ENCODE measurements at places on chromosomes 3 and 15.

DNA sequence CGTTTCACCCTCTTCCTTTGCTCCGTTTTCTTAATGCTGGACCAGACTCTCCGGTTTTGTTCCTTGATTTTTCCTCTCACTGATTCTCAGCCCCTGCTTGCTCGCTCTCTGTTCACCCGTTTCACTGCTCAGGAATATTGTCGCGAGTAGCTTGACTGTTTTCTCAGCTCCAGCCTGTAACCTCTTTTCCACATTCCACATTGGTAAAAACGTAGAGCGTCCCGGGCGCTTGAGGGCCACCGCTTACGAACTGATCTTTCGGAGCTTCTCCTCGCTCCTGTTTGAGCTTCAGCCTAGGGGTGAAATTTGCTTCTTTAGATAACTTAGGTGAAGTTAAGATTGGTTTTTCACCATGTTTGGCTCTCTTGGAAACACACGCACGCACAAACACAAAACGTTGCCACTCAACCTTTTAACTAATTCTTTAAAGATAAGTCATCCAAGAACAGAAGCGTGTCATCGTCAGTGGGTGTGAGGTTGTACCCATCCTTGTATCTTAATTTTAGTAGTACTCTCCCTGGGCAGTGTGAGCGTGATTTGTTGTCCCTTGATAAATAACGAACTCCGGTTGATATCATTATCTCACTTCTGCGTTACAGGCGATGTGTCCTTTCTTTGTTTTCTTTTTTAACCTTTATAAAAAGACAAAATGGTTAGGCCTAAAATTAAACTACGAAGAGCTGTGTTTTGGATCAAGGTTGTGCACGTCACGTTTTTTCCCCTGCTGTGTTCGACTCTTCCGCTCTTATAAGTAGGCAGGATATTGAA, 1.0 kb downstream of the PAK2 start:
- DNase-seq: peak; percentile 71

GRCh38 chr3:141313093-141313683, 55.1 kb upstream of the ZBTB38 start:
- no peak for DNase-seq

DNA sequence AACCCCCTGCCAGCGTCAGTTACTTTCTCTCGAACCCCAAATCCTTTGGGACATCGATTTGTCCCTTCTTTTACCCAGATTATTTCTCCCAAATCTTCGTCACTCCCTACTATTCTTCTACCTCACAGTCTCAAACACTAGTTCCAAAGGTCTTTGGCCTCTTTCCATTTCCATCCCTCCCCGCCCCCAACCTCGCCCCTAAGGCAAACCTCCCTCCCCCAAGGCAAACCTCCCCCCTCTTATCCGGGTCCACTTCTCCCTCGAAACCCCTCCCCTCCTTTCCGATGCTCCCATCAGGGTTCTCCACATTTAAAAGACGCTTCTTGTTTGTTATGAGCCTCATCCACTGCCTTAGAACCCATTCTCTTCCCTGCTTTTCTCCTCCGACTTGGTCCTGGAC, 583 bp downstream of the EAF1 start:
- no peak for DNase-seq

- DNase-seq: no peak
Measured at GRCh38 chr15:72172796-72173195, 24.8 kb downstream of the GRAMD2A start.

GRCh38 chr3:128415773-128416577, 50.7 kb downstream of the DNAJB8 start:
- DNase-seq: no peak

DNA sequence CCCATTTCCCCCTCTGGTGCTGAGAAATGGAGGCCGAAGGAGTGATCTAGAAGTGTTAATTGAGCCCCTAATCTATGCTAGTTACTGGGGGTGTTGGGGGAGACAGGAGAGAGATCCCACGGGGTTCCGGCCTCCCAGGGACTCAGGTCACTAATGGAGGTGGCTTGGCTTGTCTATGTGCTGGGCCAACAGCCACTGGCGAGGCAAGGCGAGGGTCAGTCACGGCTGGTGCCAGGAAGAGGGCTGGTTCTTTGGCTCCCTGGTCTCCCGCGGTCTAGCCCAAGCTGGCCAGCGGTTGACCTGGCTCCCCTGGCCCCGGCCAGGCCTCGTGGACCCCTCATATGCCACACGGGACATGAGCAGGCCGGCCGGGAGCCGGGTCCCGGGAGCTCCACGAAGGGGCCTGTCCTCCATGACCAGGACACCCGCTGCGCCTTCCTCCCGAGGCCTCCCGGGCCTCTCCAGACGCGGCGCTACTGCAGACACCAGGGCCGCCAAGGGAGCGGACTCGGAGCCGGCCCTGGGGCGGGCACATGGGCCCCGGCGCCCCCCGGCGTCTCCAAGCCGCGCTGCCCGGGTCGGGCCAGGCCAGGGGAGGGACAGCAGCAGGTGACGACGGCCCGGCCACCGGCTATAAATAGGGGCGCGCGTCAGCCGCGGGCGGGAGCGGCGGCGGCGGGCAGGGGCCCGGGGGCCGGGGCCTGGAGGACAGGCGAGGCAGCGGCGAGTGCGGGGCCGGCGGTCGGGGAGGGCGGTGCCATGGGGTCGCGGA, at the start of gene ALPK3:
TSS of gene ALPK3 (plus strand) at position 663 of the 772 bp plus-strand sequence. CDS start at position 760, 97 bp downstream.
- DNase-seq: peak; percentile 84

- no peak for DNase-seq
Measured at GRCh38 chr3:145959457-145960088, 201.4 kb downstream of the PLOD2 start.

DNA sequence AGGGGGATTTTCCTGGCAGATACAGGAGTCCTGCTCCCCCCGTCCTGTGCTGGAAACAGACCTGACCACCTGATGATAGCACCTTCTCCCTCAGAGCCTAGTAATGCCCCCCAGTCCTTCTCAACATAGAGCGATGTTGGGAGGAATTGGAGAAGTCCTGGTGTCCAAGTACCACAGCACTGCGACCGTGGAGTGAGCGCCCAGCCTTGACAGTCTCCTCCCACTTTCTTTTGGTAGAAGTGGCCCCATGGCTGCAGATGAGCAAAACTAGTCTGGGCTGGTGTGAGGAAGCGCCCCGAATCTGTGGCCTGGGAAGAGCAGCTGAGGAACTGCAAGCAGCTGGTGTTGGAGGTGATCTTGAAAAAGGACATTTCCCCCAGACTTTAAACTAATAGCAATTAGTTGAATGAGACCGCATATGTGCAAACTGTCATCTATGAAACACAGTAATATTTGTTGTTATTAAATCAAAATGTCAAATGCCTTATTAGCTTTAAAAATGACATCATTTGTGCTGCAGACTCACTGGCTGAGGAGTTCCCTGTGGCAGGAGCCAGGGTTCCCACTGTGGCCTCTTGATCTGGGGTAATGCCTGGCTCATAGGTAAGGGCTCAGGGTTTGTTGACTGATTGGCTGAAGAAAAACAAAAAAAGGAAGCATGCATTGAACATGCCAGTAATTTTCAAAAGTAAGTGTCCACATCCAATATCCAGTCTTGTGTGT, 121.8 kb downstream of the CACNA2D3 start:
- DNase-seq: no peak

DNA sequence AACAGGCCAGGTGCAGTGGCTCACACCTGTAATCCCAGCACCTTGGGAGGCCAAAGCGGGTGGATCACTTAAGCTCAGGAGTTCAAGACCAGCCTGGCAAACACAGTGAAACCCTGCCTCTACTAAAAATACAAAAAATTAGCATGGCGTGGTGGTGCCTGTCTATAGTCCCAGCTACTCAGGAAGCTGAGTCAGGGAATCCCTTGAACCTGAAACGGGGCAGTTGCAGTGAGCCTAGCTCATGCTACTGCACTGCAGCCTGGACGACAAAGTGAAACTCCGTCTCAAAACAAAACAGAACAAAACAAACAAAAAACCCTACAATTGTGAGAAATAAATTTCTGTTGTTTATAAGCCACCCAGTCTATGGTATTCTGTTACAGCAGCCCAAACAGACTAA, 94.7 kb downstream of the PIK3CB start:
- no peak for DNase-seq

DNA sequence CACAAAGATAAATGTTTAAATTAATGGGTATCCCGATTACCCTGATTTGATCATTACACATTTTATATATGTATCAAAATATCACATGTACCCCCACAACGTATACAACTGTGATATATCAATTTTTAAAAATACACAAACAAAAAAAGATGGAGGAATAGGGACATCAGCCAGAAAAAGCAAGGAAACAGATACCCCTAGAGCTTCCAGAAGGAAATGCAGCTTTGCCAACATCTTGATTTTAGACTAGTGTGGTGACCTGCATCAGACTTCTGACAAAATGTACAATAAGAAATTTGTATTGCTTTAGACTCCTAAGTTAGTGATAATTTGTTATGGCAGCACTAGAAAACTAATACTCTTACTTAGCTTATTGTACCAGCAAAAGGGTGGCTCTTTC, 483.8 kb downstream of the TUSC7 start:
- DNase-seq: peak; percentile 16

DNA sequence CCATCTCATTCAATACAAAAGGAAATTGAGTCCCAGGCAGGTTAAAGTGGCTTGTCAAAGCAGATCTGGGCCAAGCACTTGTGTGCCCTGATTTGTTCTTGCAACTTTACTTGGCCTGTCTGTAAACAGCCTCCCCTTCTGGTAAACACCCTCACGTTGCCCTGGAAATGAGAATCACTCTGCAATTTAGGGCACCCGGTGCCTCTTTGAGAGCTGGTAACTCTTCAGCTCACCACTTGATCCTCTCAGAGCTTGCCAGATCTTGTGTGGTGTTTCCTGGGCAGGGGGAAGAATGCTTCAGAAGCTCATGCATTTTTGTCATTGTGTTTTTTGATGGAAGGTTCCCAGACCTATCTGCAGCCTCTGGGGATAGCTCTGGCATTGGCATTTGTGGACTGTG, 11.3 kb downstream of the MED12L start:
- DNase-seq: no peak
